ENCODE measurements at places on chromosomes 6 and 20.

GRCh38 chr20:7137395-7138151, 370.1 kb downstream of the BMP2 start:
- DNase-seq: no peak

GRCh38 chr6:135974426-135974825, 122.9 kb downstream of the PDE7B start:
- DNase-seq: peak; percentile 15

DNA sequence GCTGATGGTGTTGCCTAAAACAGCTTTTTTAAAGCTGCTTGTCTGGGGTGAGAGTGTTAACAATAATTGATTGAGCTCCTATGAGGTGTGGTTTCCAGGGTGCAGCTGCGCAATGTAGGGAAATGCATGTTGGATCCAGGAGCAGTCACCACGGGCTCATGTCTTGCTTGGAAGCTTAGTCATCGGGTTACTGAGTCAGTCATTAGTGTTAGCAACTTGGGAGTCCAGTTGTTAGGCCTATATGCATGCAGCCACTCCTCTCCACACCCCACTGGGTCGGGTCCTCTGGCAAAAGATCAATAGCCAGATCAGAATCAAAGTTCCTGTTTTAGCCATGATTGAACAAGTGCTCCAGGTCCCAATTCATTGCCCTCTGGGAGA, 271.7 kb upstream of the CHD6 start:
- DNase-seq: no peak

DNA sequence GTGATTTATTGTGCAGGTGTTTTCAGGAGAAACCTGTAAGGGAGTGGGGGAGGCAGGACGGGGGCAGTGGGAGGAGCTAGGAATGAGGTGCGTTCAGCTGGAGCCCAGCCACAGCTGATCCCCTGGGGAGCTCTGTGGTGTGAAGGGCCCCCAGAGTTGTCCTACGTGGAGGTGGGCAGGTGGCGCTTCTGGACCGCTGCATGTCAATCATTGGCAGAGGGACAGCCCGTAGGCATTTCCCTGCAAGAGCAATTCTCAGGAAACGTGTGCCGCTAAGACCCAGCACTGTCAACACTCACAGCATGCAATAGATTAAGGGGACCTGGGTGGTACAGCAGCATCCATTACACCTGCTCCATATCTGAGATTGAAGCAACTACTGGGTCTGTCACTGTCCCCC, 88.0 kb downstream of the PRND start:
- DNase-seq: no peak

DNA sequence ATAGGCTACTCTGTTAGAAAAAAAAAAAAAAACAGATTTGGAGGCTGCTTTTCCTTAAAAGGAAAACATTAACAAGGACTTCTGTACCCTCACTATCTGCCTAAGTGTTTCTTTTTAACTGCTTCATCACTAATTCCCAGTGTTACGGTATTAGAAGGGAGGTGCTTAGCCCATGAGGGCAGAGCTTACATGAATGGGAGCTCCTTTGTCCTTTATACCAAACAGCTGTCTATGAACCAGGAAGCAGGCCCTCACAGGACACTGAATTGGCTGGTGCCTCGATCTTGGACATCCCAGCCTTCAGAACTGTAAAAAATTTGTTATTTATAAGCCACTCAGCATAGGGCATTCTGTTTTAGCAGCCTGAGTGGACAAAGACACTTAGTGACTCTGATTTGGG, 215.6 kb upstream of the NRSN1 start:
- no peak for DNase-seq

DNA sequence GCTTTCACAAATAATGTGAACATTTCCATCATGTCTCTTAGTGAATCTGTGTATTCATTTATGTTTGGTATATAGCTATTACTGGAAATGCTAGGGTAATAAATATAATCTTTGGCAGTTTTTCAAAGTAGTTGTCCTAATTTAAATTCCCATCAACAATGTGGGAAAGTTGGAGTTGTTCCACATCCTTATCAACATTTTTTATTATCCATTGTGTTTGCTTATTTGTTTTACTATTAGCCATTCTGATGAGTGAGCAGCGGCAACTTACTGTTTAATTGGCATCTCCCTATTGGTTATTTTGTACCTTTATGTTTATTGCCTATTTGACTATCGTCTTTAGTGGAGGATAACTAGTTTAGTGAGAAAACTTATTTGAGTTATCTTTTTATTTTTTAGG, 121.1 kb upstream of the CCN2 start:
- no peak for DNase-seq

GRCh38 chr6:154661768-154662167, 71.4 kb upstream of the SCAF8 start:
- no peak for DNase-seq

DNA sequence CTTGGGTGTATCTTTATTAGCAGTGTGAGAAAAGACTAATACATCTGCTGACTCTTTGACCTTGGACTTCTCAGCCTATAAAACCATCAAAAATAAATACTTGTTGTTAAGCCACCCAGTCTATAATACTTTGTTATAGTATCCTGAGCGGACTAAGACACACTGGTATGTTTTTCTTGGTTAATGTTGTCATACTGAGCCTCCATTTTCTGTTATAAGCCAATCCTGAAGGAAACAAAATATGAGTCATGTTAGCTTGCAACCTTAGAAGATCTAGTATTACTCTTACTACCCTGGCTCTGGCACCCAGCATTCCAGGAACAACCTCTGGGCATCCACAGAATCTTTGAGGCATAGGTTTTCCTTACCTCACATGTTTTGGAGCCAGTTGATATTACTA, 307.2 kb downstream of the FRK start:
- DNase-seq: no peak

- DNase-seq: peak; percentile 3
Observed at GRCh38 chr6:105835373-105835772, 250.8 kb upstream of the PRDM1 start.

- no peak for DNase-seq
Observed at GRCh38 chr20:16124911-16125776, 448.1 kb downstream of the KIF16B start.

GRCh38 chr6:36657271-36657670, 21.2 kb upstream of the CDKN1A start:
- no peak for DNase-seq

DNA sequence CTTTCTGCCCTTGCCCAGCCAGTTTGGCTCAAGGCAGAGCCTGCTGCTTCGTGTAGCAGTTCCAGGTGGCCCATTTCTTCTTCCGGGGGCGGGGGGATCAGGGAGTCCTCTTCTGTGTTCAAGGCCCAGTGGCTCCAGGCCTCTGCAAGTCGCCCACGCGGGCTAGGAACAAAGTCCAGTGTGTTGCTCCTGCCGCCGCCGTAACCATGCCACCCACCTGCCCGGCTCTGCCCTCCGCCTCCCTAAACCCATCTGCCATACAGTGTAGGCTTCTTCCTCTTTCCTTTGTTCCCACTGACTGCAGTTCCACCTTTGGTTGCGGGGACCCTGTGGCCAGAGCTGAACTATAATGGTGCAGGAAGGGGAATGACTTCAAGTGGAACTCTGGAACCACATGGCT, 43.9 kb upstream of the SRF start:
- DNase-seq: no peak

- DNase-seq: peak; percentile 31
Observed at GRCh38 chr6:74447013-74447412, 751.0 kb downstream of the CD109 start.

DNA sequence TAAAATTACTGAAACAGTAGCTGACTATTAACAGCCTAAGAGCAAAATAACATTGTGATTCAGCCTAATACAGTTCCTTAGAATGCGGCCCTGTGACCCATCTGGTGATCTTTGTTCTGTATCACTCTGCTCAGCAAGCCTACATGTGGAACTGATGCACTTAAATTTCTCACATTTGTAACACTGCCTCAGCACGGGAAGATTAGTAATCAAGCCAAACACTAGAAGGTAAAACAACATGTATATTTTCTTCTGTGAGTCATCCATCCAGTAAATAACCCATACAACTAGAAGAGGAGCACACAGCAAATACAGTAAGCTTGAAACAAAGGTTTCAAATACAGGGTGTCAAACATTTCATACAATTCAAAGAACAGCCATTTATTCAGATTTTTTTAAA, 189.7 kb upstream of the NOX3 start:
- DNase-seq: peak; percentile 24

DNA sequence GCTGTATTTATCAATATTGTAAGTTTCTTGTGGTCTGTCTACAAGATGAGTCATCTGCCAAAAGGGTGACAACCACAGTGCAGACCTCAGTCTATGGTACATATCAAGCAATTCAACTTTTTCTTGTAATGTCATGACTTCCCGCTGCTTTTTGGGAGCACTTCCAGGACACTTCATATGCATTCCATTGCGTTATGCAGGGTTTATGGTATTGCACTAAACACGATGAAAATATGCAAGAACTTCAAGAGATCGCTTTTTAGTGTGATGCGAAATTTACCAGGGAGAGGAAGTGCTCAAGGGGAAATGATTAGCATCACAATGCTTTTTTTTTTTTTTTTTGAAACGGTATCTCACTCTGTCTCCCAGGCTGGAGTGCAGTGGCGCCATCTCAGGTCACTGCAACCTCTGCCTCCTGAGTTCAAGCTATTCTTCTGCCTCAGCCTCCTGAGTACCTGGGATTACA, 166.5 kb downstream of the TFAP2A start:
- DNase-seq: peak; percentile 3

GRCh38 chr6:106439459-106439858, 78.9 kb downstream of the CRYBG1 start:
- DNase-seq: no peak

DNA sequence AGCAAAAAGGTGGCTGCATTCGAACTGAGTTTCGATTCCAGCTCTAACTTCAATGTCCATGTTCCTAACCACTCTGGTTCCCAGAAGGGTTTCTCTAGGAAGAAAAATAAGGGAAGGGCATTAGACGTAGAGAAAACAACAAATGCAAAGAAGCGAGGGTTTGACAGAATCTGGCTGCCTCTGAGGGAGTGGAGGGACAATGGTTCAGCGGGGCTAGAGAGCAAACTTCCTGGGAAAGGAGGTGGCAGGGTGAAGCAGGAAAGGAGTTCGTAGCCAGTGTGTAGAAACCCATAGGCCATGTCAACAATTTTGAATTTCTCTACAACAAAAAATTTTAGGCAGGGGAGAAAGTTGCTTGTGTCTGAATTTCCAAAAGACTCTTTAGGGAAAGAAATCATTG, 14.5 kb upstream of the DNAAF9 start:
- no peak for DNase-seq

- no peak for DNase-seq
Observed at GRCh38 chr6:38185244-38185643, 365.7 kb downstream of the ZFAND3 start.

- peak; percentile 93 for DNase-seq
Observed at GRCh38 chr20:56400001-56400640, 7.7 kb downstream of the CSTF1 start.

GRCh38 chr6:158813032-158813431, 6.1 kb downstream of the EZR start:
- no peak for DNase-seq

GRCh38 chr6:163092876-163093275, 321.6 kb upstream of the QKI start:
- DNase-seq: no peak
